NCI-H146 (cell line): ENCODE measurements at places on chromosomes 11 and 22.

- no peak for DNase-seq
Measured at GRCh38 chr11:94880216-94880615, 93.1 kb downstream of the CWC15 start.

DNA sequence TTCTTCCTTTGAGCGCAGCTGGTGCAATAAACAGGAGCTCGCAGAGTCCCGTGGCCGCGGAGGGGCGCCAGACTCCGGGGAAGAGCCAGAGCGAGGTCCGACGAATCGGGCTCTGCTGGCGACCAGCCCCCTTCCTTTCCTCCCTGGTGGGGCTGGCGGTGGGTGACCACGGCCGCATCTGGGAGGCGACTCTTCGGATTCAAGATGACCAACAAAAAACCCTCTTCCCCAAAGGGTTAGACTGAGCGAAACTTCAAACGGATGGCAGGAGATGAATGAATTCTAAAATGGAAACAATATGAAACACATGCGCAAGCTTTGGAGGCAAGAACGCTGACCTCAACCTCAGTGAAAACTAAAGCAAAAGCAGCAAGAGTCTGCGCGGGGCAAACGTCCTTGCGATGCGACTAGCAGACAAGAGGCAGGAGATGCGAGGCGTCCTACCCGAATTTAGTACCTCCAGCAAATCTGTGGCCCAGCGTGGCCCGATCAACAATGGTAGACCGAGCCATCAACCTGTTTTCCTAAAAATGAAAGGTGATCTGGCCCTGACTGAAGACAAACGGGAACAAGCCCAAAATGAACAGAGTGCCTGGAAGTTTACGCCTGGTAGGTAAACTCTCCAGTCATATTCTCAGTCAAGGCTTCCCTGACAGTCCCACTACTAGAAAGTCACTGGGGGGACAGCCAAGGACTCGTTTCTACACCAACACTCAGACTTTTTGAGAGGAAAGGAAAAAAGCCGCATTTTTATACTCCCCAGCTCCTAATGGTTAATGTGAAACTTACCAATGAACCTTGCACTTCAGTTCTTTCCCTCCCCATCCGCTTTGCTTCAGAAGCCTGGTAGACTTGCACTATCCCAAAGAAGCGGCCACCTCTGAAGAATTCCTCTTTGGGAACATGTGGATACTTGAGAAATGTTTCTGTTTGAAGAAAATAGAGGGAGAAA is 11.6 kb downstream of the MMP3 start:
- DNase-seq = no peak

- DNase-seq = no peak
Measured at GRCh38 chr11:105863523-105863922, 158.5 kb downstream of the MSANTD4 start.

- no peak for DNase-seq
Measured at GRCh38 chr22:28604966-28605761, 74.5 kb downstream of the TTC28 start.

DNA sequence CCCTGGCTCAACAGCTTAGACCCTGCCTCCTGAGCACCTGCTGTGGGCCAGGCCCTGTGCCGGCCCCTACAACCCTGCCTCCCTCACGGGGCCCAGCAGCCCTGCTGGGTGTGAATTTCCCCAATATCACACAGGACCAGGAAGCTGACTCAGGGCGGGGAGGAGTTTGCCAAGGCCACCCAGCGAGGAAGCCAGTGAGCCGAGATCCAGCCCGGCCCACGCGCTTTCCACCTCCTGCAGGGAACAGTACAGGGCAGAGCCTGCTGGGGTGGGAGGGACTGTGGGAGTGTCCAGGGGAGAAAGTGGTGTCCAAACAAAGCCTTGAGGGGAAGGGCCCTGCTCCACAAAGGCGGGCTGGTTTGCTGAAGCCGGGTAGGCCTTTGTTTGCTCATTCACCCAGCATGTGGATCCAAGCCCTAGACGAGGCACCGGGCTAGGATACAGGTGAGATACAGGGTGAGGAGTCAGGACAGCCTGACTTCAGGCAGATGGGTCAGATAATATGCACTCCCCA is 26.8 kb downstream of the RPL3 start:
- DNase-seq = peak; percentile 89
